Muscle of leg (tissue), 16 donors: ENCODE measurements at places on chromosomes 3 and 15. TPM values are rescaled to one million over a fixed set of nuclear protein-coding genes. Genes with fewer than 3 reads are reported as not detected.

Gene SLC30A4
- 5.9 TPM for total RNA-seq

Gene NPAP1
- not detected for total RNA-seq

Gene CHRD
- total RNA-seq = 14.1 TPM

Gene STAC
- total RNA-seq = 36.5 TPM

Gene GABRG3
- 0.18 TPM for total RNA-seq

Gene AGTR1
- total RNA-seq = 23.7 TPM

Gene SNURF
- total RNA-seq = 16.7 TPM

Gene MEX3B
- total RNA-seq = 7.7 TPM

Gene RAF1
- 94.2 TPM for total RNA-seq

Gene PIERCE2
- total RNA-seq = 1.4 TPM

Gene P2RY1
- total RNA-seq = 6.8 TPM

DNA sequence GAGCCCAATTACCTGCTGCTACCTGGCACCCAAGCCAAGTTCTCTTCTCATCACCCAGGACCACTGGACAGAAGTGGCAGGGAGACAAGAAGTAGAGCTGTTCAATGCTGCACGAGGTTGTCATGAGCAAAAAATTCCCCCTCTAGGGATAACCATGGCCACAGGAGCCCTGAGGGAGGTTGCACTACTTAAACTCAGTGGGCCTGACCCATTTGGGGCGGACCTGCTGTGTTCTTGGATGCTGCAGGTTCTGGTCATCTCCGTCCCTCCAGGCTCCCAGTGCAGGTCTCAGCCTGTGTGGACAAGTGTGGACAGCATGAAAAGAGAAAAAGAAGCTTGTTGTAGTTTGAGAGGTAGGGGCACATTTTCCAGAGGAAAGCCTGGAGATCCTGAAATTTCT is 26.1 kb upstream of the MANF start:
- DNase-seq = no peak

DNA sequence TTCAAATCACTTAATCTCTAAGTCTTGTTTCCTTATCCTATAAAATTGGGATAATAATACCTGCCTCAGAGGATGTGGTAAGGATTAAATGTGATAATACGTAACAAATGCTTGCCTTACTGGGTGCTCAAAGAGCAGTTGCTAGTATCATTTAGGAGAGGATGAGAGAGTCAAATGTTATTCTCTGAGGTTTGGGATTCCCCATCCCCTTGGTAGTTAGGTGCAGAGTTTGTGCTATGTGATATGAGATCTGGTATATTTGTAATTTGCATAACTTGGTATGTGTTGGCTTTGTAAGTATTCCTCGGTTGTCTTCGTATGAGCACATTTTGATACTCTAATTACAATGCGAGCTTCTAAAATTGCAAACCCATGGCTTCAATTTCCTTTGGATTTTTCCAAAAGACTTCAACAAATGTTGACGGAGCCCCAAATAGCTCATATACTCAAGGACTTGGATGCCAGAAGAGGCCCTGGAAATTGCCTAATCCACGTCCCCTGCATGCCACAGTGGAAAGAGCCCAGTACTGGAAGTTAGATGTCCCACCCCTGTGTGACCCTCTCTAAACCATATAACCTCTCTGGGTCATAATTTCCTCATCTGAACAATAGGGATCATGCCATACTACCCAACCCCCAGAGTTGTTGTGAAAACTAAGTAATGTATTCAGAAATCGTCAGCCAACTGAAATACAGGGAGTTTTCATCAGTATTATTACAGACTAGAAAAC is 85.0 kb downstream of the FBN1 start:
- DNase-seq = peak; percentile 57

- DNase-seq = no peak
Measured at GRCh38 chr3:42302924-42303634, 37.1 kb upstream of the CCK start.

- DNase-seq = no peak
Measured at GRCh38 chr15:62618432-62618831, 424.1 kb upstream of the TPM1 start.

- no peak for DNase-seq
Measured at GRCh38 chr15:64806509-64806908, 18.9 kb downstream of the PIF1 start.

DNA sequence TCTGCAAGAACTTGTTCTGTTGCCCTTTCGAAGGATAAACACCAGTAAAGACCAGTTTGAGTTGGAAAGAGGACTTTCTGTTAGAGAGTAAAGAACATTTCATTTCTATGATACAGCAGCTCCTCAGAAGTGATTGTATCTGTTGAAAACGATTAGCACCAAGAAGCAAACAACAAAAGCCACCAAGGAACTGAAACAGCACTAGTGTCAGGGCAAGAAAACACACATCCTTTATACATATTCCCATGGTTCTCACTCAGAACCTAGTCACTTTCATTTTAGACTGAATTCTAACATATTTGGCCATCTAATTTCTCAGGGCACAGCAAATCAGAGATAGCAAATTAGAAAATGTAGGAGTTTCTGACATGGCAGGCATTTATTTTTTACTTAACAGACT is 116.1 kb downstream of the ATP1B3 start:
- no peak for DNase-seq

DNA sequence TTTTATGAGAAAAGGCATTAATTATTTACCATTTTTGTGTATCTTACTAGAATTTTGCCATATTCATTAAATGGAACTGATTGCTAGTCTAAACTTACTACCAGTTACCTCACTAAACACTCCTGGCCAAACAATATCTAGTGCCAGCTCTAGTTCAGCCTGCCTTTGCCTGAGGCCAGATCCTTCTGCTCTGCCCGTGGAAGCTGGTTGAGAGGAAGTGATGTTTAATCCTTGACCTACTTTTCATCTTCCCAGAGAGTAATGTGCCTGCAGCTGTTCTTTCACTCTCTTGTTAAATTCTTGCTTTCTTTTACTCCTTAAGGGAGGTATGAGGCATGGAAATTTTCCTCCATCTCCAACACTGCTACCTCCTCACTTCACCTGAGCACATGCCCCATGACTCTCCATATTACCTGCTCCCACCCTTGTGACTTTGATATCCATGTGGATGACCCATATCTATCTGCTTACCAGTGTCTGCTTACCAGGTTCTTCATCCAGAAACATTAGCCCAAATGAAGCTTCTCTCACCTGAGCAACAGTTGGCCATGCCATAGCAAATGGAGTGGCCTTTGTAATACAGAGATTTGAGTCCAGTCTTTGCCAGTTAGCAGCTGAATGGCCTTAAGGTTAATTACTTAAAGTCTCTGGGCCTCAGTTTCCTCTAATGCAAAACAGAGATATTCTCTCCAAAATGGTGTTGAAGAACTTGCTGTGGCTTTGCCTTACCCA is 53.4 kb downstream of the UBE2E1 start:
- DNase-seq = peak; percentile 66

DNA sequence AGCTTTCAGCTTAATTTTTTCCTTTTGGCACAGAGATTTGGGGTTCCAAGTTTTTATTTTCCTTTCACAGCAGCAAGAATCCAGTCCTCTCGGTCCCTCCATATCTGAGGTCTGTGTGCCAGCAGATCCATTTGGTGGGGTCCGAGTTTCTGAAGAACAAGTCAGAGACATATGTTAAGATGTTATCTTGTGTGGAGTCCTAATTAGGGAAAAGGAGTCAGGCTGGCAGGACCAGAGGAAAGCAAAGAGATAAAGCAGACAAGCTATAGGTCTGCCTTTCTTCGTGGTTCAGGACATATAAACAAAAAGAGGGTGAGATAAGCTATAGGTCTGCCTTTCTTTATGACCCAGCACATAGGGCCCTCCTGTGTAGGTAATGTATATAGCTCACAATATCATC is 54.9 kb downstream of the TMED3 start:
- DNase-seq = no peak

- no peak for DNase-seq
Measured at GRCh38 chr3:128346562-128346961, 120.1 kb downstream of the DNAJB8 start.

GRCh38 chr3:20773320-20773984 is 587.4 kb upstream of the SGO1 start:
- DNase-seq = no peak

- DNase-seq = no peak
Measured at GRCh38 chr3:28198161-28198560, 43.3 kb upstream of the CMC1 start.

- no peak for DNase-seq
Measured at GRCh38 chr3:20832963-20833362, 647.0 kb upstream of the SGO1 start.

DNA sequence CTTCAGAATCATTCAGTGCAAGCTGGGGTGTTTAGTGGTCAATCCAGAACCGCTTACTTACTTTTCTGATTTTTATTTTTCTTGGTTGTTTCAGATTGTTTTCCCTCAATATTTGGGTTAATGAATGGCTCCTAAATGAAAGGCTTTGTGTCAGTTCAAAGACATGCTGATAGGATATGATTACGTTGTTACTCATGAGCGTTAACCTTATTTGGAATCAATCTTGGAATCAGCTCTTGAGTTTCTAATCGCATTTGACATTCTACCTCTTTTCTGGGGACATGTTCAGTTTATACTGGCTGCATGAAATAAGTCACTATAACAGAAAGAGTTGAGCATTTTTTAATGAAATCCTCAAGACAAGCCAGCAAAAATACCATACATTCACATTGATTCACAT is 50.2 kb downstream of the ATP11B start:
- no peak for DNase-seq

DNA sequence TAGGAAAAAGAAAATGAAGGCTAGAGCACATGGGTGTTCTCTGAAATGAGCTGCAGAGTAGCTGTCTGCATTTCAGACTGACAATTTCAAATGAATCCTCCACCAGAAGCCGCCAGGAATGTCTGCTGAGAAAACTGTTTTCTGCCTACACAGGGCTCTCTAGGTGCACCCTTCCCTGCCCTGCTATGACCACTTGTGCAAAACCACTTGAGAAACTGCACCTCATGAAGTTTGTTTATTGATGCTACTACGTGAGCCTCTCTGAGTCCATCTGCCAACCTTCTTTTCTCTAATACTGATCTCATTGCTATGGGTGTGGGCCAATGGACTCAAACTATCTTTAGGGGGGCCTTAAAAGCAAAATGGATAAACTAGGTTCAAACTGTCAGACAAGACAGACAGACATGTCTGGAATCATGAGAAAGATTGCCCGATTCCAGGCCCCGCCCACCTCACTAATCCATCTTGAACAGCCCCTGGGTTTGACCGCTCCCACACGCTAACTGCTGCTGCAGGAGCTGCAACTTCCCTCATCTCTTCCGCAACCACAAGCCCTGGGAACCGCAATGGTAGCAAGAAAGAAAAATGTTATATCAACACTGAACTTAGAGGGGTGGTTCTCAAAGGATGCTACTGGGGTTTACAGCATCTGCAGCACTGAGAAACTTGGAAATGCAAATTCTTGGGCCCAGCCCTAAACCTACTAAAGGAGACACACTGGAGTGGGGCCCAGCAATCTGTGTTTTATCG is 9.0 kb upstream of the CD47 start:
- DNase-seq = no peak

DNA sequence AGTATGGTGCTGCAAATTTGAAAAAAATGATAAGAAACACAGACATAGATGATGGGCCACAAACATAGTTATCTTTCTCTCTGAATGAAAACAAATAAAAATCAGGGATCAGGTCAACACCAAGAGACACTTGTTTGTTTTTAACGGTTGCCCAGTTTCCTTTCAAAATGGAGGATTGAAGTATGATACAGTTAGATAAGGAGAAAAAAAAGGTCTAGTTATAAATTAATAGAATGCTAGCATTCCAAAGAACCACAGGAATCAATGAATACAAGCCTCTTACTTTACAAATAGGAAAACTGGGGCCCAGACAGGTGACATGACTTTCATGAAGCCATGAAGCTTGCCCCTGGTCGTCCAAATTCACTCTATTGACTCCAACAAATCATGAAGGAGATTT is 305.1 kb downstream of the ZNF621 start:
- DNase-seq = no peak

- no peak for DNase-seq
Measured at GRCh38 chr3:117587416-117587815, 877.8 kb downstream of the TUSC7 start.

- no peak for DNase-seq
Measured at GRCh38 chr3:18035641-18036449, 293.4 kb upstream of the TBC1D5 start.

DNA sequence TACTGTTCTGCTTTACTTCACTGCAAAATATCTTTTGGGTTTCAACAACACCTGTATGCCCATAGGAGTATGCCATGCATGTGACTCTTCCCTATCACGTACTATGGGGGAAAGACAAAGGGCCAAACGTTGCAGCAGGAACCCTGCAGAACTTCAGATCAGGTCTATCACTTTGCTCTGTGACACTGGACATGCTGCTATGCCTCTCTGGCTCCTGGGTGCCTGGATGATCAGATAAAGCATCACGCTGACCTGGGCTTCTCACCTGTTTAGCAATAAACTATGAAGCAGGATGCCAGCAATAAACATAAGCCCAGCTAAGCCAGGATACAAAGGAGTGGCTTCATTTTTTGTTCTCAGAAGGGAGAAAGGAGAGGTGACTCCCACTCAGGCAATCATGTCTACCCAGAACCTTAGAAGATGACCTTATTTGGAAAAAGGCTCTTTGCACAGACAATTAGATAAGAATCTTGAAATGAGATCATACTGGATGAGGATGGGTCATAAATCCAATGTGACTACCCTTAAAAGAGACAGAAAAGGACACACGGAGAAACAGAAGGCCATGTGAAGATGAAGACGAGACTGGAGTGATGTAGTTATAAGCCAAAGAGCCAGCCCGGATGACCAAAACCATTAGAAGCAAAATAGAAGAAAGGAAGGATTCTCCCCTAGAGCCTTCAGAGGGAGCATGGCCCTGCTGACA is 19.3 kb downstream of the POMGNT2 start:
- DNase-seq = no peak

- DNase-seq = peak; percentile 63
Measured at GRCh38 chr3:78642226-78643035, 1125.4 kb downstream of the ROBO1 start.

DNA sequence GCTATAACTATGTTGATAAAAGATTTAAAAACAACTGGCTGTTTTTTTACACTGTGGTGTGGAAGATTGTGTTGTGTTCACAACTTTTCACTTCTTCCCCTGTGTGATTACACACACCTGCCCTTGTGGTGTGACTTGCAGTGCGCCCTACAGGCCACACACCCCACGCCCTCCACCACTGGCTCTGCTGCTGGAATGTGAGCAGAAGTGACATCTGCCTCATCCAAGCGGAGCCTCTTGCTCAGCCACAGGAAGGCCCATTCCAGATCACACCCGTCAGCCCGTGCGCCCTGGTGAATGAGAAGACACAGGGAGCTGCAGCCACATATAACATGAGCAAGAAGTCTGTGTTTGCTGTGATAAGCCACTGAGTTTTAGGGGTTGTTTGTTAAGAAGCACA is 7.0 kb downstream of the CCR2 start:
- DNase-seq = no peak

GRCh38 chr3:156382458-156383346 is 172.2 kb downstream of the SSR3 start:
- DNase-seq = no peak
